Activated CD4-positive, alpha-beta T cell treated with anti-CD3 and anti-CD28 coated beads, Interleukin-10, Interleukin-2, amounts not matched to agents 100 ng/mL and 50 ng/mL, durations not matched to agents 16 hours and 8 hours (primary cell): ENCODE measurements at places on chromosomes 6 and 20.

GRCh38 chr6:7675353-7675945 lies 50.5 kb upstream of the BMP6 start:
- no peak for DNase-seq

DNA sequence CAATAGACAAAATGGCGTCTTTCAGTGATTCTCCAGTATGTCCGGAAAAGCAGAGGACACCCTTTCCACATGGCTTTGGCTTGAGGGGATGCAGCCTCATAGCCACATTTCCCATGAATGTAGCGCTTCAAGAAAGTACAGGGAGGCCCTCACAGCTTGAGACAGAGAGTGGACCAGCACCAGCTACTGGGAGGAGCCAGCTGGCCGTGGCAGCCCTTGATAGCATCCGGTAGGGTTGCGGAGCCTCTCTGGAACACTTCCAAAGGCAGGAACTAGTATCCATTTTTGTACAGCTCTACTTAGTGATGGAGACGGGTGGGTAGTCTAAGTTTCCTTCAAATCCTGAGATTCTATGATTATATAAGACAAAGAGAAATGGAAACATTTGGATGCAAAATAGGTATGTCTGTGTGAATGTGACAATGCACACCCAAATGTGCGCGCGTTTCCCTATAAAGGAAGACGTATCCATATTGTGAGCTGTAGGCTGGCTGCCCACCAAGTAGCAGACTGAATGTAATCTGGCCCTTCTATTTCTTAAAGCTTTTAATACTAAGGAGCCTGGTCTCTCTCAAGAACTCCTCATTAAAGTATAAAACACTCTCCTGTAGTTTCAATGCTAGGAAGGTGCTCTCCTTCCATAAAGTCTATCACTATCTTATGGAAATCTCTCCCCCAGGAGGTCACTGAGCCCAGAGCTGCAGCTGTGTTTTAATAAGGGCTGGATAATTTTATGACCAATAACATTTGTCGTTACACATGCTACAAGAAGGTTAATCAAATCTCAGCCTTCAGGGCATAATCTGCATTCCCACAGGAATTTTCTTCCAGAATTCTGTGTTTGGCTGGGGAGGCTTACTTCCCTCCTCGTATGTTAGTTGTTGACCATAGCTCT lies 74.0 kb downstream of the SOBP start:
- no peak for DNase-seq

DNA sequence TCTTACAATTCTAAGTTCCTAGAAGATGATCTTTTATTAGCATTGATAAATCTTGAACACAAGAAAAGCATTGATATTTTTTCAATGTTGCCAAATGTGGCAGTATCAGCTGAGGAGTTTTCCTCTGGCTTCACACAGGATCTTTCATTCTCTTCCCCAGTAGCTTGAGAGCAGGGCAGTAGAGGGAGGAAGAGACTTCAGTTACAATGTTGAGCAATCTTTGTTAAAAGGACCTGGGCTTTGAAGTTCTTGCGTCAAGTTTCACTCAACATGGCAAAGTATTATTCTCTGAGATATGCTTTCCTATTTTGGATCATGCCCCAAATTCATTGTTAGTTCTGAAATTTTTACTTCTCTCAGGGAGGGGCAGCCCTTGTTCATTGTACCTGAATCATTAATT lies 238.0 kb downstream of the COL12A1 start:
- no peak for DNase-seq

- DNase-seq, result no peak
Measured at GRCh38 chr6:169968541-169969270, 217.3 kb downstream of the ERMARD start.

DNA sequence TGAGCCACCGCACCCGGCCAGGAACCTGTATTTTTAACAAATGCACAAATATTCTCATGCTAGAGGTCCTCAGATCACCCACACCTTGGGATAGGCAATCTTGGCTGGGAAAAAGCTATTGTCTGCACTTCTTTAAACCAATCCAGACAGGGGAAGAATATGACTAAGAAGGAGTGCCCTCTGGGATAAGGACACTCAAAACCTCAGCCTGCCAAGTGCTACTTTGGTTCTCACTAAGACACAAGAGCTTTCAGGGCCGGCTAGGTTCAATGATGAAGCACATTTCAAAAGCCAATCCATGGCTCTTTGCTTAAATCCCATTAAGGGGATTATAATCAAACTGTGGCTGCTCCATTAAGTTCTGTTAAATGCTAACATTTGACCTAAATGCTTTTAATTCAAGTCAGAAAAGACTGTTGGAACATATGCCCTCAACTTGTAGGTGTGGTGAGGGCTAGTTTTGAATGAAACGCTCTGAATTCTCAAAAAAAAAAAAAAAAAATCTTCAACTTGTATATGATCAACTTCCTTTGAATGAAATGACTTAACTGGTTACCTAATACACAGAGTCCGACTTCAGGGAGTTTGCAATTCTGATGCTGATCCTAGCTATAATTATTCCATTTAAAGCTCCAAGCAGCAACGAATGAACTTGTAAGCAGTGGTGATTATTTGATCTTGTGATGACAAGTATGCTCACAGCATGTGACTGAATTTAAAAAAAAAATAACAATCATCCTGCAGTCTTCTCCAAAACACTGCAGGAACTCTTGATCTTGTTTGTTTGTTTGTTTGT lies 56.6 kb downstream of the SLC23A2 start:
- DNase-seq, result no peak

DNA sequence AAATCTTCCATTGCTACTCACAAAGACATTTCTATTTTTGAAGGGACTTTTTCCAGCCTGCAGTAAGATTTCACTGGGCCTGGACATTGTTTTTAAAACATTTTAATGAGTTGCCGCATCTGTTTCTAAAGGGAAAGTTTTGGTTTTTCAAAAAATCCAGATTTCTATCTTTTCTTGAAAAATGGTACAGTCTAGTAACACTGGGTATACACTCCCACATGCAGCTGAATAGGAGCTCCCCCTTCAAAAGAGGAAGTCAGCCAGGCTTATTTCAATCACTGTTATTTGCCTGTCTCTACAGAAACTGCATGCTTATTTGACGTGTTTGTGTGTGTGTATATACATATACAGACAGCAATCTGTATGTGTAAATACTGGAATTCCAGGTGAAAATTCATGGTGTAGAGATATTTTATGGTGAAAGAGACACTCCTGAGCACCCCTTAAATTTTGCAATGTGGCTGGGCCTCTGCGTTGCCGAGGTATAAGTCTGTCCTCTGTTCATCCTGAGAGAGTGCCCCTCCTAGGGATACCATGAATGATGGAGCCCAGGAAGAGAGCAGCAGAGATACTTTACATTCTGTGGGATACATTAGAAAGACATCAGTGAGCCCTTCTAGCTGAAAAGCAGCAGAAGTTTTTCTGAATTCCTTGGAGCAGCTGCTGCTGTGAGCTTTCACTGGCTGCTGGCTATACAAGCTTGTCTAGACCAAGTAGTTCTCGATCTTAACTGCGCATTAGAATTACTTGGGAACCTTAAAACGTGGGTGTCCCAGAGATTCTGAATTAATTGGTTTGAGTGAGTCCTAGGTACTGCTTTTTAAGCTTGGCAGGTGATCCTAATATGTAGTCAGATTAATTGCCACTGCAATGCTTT lies 12.0 kb upstream of the ABRACL start:
- no peak for DNase-seq

DNA sequence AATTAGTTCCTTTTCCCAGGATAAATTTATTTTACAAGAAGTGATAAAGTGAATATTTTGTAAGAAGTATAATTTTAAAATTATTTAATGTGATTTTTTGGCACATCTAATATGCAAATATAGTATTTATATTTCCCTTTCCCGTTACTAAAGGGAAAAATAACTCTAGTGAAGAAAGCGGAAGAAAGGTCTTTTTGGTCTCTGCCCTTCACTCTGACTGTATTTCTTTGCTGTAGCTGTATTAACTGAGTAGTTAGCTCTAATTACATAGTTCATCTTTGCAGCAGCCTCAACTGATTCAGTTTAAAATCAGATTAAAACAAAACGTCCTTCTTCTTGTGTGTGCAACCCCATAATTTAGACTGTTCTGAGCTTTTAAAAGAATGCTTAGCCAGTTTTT lies 57.4 kb upstream of the RNF144B start:
- DNase-seq, result no peak

- no peak for DNase-seq
Measured at GRCh38 chr6:81906041-81906440, 153.6 kb upstream of the TENT5A start.

DNA sequence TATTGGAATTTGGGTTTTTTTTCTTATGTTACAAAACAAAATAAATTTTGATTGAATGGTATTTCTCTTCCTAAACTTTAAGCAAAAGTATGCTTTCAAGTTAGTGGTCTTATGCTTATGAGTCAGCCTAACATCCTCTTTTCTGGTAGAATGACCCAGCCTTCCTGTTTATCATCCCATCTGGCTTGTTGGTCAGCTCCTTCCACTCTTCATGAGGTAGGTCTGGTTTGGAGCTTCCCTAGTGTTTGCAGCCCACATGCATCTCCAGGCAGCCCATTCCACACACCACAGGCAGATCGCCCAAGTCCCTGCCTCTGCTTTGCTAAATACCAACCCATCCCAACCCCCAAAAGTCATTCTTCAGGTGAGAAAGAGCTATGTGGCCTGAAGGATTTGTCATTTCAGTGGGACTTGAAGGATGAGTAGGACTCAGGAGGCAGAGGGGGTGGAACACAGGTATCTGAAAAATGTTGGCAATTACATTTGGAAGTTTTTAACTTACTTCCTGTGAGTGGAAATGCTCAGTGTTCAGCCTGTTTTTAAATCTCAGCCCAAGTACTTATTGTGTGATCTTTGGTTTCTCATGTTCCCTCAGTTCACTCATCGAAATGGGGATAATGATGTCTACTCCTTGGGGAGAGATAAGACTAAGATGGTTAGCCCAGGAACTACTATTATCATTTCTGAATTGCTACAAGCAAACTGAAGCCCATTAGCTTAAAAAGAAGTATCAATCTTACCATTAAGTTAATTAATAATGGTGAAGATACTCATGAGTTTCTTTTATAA lies 294.0 kb downstream of the ADGB start:
- DNase-seq, result no peak

DNA sequence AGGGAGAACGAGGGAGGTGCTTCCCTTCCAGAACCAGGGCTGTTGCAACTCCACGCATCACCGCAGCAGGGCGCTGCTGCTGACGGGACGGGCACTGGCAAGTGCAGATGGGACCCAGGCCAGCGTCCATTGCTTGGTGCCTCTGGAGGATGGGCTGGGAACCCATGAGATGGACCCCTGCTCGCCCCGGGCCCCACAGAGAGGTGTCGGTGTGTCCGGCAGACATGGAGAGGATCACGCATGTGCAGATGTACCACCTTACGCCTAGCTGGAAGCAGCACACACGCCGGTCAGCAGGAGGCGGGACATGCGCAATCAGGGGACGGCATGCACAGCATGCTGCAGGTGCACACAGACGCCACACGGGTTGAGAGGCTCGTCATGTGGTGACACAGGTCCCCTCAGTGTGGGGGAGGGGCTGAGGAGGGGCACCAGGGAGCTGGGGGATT lies 5.7 kb downstream of the CABLES2 start:
- DNase-seq, result no peak

GRCh38 chr6:1770435-1770843 lies 160.7 kb downstream of the FOXC1 start:
- peak; percentile 78 for DNase-seq

DNA sequence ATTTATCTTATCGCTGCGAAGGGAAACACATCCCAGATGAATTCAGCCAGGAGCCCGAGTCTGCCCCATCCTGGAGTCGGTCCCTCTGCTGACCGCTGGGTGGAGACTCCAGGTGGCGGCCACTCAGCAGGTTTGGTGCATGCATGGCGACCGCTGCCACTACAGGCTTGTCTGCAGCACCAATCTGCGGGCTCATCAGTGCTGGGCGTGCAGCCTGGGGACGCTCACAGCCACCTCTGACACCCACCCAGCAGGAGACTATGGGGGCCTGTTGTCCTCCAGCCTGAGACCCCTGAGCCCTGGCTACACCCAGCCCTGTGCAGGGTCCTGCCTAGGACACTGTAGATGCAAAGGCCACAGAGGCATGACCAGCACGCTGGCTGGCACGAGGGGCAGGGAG lies 40.5 kb upstream of the GATA5 start:
- no peak for DNase-seq

DNA sequence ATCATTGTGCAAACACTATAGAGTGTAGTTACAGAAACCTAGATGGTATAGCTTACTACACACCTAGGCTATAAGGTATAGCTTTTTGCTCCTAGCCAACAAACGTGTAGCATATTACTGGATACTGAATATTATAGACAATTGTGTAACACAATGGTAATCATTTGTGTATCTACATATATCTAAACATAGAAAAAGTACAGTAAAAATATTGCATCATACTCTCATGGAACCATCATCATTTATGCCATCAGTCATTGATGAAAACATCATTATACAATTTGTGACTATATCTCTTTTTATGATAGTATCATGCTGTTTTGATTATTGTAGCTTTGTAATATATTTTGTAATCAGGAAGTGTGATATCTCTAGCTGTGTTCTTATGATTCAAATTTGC lies 21.0 kb upstream of the HCRTR2 start:
- no peak for DNase-seq

GRCh38 chr6:165647041-165647440 lies 16.0 kb downstream of the PDE10A start:
- DNase-seq, result no peak

DNA sequence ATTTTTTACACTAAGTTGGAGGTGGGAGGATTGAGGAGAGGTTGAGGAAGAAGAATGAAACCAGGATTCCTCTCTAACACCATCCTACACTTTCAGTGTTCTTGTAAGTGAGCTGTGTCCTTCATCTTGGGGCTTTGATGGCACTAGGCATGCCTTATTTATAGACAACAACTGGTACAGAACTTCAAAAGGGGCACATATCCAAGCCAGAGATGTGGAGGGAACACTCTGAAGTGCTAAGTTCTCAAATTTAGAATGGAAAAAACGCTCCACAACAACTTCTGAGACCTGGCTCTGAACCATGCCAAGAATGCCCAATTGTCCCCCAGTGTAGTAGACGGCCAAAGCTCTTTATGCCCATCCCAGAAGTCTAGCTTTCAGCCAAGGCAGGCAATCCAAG lies 16.2 kb upstream of the PKHD1 start:
- no peak for DNase-seq

DNA sequence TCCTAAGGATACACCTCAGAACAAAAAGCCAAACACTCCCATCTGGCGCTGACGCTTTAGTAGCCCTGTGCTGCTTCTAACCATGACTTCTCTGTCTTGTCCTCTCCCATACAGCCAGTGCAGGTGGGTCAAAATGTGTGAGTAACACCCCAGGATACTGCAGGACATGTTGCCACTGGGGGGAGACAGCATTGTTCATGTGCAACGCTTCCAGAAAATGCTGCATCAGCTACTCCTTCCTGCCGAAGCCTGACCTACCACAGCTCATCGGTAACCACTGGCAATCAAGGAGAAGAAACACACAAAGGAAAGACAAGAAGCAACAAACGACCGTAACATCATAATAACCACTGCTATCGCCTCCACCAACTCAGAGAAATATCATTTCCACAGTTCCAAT lies 1.4 kb downstream of the DEFB132 start:
- DNase-seq, result peak; percentile 23

GRCh38 chr20:46324379-46324778 lies 16.1 kb upstream of the CDH22 start:
- DNase-seq, result no peak

- DNase-seq, result no peak
Measured at GRCh38 chr6:116395647-116396046, 24.9 kb downstream of the DSE start.
